ENCODE measurements at places on chromosomes 4 and X.

GRCh38 chrX:635428-636090, 5.0 kb downstream of the SHOX start:
- DNase-seq = no peak

GRCh38 chr4:99506781-99507180, 4.0 kb upstream of the C4orf17 start:
- DNase-seq = no peak

DNA sequence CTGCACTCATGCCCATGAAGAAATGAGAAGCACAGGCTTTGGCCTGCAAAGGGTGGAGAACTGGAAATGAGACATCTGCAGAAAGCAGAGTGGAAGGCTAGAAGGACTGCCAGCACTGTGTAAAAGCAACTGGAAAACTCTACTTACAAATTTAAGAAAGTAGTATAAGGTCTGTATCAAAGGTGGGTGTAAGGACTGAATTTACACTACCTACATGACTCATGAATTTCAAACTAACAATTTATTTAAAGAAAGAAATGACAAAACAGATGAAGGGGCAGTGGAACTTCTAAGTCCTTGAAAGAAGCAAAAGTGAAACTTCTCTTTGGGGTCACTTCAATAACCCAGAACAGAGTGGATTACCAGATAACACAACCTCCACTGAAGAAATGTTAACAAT, 71.2 kb downstream of the SLC10A7 start:
- no peak for DNase-seq

DNA sequence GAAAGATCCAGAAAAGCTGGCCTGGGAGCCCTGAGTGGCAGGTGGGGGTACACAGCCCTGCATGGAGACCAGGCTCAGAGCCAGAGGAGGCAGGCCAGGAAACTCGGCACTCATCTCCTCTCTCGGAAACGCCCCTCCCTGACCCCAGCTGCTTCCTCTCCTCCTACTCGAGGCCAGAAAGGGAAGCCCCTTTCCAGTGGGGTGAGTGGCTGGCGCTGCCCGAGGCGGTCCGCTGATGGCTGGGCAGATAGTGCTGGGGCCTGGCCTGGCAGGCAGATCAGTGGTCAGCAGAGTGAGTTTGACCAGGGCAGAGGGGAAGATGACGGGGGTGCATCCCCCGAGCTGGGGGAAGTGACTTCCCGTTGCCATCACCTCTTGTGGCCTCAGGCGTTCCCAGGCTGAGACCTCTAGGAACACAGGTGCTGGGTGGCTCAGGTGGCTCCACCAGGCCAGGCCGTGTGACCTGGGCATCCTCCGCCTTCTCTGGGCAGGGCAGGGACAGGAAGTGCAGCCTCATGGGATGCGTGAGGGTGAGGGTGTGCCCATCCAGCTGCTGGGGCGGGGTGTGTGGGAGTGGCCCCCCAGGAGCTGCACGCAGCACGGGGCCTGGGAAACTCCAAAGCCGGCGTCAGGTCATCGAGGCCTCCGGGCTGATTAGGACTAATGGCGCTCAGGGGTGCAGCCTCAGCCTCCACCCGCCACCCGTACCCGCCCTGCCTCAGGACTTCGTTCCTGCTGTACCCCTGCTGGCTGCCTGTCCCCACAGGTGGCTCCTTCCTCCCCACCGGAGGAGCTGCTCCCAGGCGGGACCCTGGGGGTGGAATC, 5.7 kb downstream of the SH3BP2 start:
- DNase-seq = peak; percentile 49

DNA sequence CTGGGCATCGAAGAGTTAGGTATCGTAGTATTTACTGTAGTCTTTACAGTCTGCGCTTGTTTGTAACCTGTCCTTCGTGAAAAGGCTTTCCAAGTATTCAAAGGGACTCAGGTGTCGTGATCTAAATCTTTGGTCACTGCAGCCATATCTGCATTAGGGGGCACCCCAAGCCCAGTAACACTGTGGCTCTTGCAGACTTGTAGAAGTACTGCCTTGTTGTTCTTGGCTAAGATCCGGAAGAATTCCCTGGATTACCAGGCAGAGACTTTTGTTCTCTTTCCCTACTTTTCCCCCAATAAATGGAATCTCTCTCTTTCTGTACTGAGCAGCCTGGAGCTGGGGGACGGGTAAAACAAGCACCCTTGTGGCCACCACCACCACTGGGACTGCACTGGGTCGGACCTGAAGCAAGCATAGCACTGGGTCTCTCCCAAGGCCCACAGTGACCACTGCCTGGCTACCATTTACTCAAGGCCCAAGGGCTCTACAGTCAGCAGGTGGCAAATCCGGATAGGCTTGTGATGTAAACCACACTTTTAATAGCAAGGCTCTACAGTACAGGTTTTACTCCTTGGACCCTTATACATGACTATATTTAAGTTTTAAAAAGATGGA, 12.0 kb downstream of the CXorf58 start:
- DNase-seq = no peak

DNA sequence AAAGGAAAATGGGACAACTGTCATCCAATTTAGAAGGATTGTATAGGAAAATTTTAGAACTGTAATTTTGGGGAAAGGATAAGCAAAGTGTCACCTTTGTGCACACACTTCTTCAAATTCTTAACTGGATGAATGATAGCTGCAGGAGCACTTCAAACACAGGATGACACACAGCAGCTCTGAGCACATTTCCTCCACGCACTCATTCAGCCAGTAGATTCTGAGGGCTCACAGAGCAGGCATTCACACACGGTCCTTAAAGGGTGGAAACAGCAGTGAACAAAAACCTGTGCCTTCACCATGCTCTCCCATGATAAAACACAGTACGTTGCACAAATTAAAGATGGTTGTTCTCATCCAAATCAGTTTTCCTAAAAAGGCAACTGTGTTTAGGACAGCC, 38.5 kb upstream of the KLF3 start:
- no peak for DNase-seq
